ENCODE measurements at places on chromosomes 7 and 10. TPM values are rescaled to one million over a fixed set of nuclear protein-coding genes. Genes with fewer than 3 reads are reported as not detected.
A peak's percentile ranks its signal among the peaks of the same experiment; 100 is the strongest.

The KIF11 gene
- total RNA-seq = 79.6 TPM

The ARHGEF35 gene
- 2.6 TPM for total RNA-seq

The ITIH5 gene
- total RNA-seq = not detected

The OPN4 gene
- not detected for total RNA-seq

The C10orf105 gene
- 0.26 TPM for total RNA-seq

The WDFY4 gene
- total RNA-seq = 0.06 TPM

The CHST12 gene
- 103 TPM for total RNA-seq

The ADAP1 gene
- total RNA-seq = 30.8 TPM

The ZNF804B gene
- not detected for total RNA-seq

The CALML5 gene
- total RNA-seq = not detected

The HMX3 gene
- not detected for total RNA-seq

The CTTNBP2 gene
- total RNA-seq = not detected

The SDK1 gene
- total RNA-seq = 0.05 TPM

- DNase-seq = peak; percentile 78
Measured at GRCh38 chr10:112389271-112389822, 15.4 kb downstream of the ACSL5 start.

GRCh38 chr10:19811540-19811939, 4.7 kb upstream of the PLXDC2 start:
- DNase-seq = no peak

GRCh38 chr10:48232717-48233447, 41.6 kb downstream of the FRMPD2 start:
- DNase-seq = peak; percentile 31

DNA sequence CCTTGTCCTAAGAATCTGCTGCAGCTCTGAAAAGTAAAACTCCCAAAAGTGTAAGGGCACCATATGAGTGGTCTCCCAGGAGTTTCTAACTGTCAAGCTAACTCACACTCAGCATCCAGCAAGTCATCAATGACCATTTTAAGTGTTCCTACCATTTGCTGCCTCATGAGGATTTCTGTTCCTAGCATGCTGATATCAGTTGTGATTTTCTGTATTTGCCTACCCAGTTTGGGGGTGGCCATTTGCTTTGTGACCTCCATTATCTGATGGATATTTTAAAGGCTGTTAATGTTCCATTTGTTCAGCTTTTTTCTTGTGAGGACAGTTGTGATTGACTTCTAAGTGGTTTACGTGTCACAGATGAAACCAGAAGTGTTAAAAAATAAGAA, 2.9 kb downstream of the FAM24B start:
- no peak for DNase-seq

DNA sequence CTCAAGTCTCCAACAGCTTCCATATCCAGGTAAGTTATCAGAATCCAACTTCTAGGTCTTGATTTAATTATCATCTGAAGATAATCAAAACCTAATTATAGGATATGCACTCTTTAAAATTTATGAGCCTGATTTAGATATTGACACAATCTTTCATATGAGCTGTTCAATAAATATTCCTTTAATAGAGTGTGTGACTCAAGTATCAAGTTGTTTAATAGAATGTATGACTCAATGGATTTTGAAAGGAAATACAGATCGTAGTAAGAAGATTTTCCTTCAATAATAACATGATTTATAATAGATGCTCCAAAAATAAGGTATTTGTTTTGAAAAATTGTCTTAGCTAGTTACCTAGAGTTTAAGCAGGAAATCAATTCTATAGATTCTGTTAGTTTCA, 97.8 kb downstream of the ABCA13 start:
- DNase-seq = no peak

DNA sequence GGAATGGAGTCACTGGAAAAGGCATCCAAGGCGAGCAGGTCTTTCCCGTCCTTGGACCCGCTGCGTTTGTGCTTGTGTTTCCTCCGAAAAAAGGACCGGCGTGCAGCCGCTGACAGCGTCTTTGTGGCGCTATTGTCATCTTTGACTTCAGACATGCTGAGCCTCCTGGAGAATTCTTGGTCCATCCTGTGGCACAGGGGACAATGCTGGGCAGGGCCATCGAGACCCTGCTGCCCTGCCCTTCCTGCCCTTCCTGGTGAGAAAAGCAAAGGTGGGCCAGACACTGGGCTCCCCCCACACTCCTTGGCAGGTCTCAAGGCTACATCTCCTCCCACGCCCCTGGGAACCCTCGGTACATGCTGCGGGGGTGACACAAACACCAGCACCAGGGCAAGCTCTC, 120.9 kb downstream of the DLG5 start:
- DNase-seq = no peak

DNA sequence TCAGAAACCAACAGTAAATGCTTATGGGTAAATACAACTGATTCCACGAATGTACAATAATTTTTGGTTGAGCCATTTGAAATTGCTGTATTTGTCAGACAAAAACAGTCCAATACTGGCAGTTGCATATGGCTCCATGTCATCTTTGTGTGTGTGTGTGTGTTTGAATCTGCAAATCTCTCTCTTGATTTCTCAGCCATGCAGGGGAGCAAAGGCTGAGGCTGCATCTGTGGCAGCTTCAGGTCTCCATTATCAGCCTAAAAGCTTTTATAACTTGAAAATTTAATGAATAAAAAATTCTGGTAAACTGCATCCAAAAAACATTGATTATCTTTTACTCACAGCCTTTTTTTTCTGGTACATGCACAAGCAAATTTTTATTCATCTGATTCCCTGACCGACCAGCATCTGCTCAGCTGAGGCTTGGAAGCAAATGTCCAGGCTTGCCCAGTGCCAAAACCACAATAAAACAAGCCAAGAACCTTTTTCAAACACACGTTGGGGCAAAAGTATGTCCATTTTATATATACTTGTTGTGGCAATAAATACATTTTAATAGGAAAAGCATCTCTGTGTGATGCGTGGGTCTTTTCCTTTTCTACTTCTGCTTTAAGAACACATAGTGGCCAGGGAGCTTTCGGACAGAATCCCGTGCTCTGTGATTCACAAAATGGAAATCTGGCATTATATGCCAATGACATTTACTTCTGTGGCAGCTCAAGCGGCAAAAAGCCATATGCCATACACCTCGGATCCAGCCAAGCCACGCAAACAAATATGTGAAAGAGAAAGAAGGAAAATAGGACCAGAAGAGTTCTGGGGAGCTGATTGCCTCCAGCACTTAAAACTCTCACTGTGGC, 275.6 kb upstream of the AOAH start:
- no peak for DNase-seq

DNA sequence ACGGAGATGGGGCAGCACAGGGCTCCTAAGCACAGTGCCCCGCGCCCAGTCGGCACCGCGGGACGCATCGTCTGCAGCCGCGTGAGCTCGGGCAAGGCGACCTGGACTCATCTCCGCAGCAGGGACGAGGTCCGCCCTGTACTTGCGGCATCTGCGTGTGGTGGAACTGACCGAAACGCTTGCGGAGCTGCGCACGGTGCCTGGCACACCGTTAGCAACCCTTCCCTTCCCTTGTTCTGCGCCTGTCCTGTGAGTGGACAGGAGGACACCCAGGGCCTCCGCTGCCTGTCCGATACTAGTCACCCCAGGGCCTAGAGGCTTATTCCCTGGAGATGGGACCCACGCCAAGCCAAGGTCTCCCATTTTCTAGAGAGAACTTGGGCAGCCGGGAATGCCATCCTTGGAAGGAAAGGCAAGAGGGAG, 98.5 kb downstream of the WDR11 start:
- DNase-seq = no peak

DNA sequence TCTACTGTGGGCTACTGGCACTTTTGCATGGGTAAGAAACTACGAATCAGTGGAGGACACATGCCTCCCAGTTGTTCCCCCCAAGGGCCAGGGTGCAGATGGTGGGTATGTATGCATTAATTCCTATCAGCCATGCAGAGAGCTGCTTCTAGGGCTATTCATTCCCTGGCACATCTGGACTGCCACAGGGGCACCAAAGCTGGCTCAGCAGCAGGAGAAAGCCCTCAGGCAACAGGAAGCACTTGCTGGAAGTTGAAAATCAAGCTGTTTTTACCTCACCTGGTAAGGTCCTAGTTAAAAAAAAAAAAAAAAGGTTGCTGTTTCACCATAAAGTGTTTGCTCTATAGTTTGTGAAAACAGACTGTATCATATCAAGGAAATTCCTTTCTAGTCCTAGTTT, 1342.6 kb downstream of the REEP3 start:
- DNase-seq = no peak

- DNase-seq = no peak
Measured at GRCh38 chr10:27699776-27700175, 45.8 kb downstream of the MKX start.

DNA sequence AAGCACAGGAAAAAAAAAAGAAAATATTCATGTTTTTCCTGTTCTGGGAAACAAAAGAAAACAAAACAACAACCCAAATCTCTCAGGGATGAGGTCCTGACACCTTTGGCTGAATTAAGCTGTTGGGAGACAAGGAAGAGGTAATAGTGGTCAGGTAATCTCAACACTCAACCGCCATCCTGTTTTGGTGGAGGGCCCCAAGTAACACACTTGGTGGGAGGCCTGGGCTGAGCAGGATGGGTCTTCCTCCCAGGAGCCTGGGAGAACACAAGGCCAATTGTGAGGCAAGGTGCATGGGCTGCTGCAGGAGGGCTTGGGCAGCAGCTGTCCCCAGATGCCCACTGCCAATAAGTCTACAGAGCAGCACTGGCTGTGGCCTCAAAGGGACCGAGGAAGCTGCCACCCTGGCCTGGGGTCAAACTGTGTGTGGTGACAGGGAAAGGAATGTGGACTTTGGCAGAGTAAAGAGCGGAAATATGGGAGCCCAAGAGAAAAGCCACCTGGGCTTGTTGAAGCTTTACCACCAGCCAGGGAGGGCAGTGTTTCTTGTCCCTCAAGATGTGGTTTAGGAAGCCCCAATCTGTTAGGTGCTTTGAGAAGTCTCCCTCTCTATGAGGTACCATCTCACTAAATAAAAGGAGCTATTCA, 93.5 kb upstream of the SLC25A13 start:
- DNase-seq = no peak

GRCh38 chr7:42621543-42622219, 290.2 kb downstream of the C7orf25 start:
- no peak for DNase-seq

DNA sequence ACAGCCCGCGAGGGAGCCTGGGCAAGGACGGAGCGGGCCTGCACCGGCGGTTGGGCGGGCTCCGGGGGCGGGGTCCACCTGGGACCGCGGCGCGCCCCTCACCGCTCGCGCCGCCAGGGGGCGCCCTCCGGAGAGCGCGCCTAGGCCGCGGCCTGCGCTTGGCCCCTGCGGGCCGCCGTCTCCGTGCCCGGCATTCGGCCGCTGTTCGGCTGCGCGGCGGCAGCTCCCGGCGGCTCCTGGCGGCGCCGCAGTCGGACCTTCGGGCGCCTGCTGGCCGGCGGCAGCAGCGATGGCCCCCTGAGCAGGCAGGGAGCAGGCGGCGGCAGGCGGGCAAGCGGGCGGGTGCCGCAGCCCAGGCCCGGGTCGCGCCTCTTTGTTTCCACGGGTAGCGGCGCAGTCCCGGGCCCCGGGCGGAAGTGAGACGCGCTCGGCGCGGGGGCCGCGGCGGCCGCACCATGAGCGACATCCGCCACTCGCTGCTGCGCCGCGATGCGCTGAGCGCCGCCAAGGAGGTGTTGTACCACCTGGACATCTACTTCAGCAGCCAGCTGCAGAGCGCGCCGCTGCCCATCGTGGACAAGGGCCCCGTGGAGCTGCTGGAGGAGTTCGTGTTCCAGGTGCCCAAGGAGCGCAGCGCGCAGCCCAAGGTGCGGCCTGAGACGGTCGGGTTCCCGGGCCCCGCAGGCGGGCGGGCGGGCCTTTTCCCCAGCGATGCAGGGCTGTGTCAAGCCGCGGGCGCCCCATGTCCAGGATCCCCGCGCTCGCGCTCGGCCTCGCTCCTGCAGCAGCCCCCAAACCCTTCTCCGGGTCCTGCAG, at the start of gene INTS15:
TSS of gene INTS15 (plus strand) at position 193 of the 816 bp plus-strand sequence. CDS start at position 456, 263 bp downstream.
- DNase-seq = peak; percentile 83

DNA sequence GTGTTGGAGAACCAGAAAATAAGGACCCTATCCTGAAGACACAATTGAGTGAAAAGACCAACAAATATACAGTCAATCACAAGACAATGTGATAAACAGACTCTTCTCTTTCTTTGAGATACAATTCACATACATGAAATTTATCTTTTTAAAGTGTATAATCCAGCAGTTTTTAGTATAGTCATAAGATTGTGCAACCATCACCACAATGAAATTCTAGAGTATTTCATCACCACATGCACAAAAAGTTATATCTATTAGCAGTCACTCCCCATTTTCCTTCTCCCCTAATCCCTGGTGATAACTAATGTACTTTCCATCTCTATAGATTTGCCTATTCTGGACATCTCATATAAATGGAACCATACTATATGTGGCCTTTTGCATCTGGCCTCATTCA, 8.2 kb upstream of the SORBS1 start:
- no peak for DNase-seq

DNA sequence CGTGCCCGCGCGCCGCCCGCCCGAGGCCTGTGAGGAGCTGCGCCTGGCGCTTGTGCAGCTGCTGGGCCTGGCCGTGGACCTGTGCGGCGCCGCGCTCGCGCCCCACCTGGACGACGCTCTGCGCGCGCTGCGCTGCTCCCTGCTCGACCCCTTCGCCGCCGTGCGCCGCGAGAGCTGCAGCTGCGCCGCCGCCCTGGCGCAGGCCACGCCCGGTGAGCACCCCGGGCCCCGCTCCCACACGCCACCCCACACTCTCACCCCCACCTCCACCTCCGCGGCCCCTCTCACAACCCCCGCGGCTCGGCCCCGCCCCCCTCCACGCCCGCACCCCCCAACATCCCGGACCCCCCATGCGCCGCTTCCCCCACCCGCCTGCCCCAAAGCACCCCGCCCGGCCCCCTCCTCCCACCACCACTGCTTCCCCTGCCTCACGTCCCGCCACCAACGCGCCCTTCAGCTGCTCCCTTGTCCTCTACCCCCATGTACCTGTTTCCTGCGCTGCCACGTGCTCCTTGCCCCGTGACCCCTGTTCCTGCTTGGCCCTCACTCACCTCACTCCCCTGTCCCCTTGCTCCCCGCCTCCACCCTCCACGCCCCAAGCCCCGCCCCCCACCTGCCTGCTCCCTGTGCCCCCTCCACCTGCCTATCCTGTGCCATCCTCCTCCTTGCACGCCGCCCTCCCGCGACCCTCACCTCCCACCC, at the start of gene PRKAR1B:
TSS of gene PRKAR1B (minus strand) at position 178 of the 702 bp plus-strand sequence. CDS start 15,776 bp downstream, outside the sequence.
- peak; percentile 61 for DNase-seq

DNA sequence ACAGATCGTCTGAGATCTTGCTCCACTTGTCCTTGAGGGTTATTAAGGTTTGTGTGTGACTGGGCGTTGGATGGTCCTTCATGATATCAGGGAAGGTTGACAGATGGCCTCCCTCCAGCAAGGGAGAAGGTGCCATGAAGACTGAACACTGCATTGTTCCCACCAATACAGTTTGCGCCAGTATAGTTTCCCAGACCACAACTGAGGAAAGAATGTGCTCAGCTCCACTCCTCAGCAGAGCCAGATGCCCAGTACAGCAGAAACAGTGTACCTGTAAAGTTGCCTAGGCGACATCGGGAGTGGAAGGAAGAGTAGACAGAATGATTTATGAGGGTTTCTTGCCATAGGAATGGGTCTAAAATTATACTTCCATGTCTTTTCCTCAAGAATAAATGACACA, 137.5 kb downstream of the ST7 start:
- no peak for DNase-seq

- no peak for DNase-seq
Measured at GRCh38 chr7:55509322-55509721, 63.0 kb downstream of the VOPP1 start.
